ENCODE measurements at places on chromosomes 6 and 20. TPM values are rescaled to one million over a fixed set of nuclear protein-coding genes. Genes with fewer than 3 reads are reported as not detected.

DNA sequence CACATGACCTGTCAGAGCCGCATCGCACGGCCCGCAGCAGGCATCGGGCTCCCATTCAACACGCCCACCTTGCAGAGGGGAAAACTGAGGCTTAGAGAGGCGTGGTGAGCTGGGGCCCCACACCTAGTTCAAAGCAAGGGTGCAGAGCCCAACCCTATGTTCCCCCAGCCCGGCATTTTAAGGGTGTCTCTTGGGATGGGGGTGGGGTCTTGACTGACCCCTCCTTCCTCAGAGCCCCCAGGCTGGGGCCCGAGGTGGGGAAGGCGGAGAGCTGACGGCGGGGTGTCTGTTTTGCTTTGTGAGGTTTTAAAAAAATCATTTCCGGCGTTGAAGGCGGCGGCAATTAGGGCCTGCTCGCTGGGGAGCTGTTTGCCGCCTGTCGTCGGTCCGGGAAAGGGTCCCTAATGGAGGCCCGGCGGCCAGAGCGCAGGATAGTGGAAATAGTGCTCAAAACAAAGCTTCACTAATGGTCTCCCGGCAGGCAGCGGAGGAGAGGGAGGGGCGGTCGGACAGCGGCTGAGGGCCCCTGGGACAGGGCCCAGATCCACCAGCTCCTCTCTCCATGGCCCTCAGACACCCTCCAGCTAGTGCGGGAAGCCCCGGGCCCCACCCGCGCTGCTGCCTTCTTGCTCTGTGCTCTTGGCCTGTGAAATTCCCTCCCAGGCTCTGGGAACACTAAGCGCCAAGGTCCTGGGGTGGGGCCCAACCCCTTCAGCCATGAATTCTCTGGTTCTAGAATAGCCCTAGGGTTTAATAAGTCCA lies 11.9 kb downstream of the VSTM2L start:
- no peak for DNase-seq

EDN3 gene
- not detected for polyA plus RNA-seq

HUS1B gene
- polyA plus RNA-seq: 0.08 TPM

- no peak for DNase-seq
Observed at GRCh38 chr6:127121637-127121960, 3.1 kb downstream of the RSPO3 start.

- DNase-seq: no peak
Observed at GRCh38 chr6:82385961-82386360, 22.3 kb downstream of the TPBG start.

- peak; percentile 77 for DNase-seq
Observed at GRCh38 chr6:12066297-12066696, 54.2 kb downstream of the HIVEP1 start.

DNA sequence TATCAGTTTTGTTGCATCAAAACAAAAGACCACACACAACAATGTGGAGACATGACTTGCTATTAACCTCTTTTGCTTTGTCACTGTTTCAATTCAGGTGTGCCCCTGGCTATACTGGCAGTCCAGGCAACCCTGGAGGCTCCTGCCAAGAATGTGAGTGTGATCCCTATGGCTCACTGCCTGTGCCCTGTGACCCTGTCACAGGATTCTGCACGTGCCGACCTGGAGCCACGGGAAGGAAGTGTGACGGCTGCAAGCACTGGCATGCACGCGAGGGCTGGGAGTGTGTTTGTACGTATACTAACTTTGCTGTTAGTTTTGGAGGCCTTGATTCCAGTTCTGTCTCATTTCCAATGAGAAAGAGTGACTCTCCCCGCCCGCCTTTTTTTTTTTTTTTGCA lies 356.9 kb downstream of the ARHGAP18 start:
- no peak for DNase-seq

DNA sequence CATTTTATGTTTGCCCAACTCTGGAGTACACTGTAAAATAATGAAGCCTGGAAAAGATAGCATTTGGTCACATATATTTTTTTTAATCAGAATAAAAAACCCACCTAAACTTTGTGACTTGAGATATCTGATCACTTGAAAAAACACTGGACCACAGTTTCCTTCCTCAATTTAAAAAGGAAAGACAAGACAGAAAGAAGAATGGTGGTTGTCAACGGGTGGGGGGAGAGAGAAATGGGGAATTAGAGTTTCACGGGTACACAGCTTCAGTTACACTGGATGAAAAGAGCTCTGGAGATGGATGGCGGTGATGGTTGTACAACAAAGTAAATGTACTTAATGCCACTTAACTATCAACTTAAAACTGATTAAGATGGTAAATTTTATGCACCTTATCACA lies 14.7 kb upstream of the DST start:
- no peak for DNase-seq

- no peak for DNase-seq
Observed at GRCh38 chr20:46704714-46705377, 4.6 kb upstream of the SLC2A10 start.

DNA sequence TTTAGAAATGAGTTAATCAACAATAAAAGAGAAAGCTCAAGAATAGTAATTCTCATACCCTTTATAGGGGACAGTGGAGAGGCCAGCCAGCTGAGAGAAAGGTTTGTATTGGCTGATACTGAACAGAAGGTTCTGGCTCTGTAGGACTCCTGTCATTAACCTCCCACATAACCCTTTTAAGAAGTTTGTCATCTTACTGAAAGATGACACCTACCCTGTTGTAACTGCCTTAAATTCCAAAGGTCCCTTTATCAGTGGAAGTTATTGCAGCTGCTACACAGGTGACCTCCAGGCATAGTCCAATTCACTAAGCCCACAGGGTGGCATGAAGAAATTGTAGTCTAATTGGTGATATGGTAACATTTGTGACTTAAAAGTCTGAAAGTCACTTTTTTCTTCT lies 790.1 kb downstream of the TENT5A start:
- DNase-seq: no peak

- DNase-seq: no peak
Observed at GRCh38 chr6:56363796-56364430, 116.5 kb upstream of the COL21A1 start.
